Fibroblast of pulmonary artery (primary cell): ENCODE measurements at places on chromosomes 12 and 14.

- no peak for DNase-seq
Observed at GRCh38 chr14:47567273-47567672, 108.1 kb downstream of the MDGA2 start.

- peak; percentile 30 for DNase-seq
Observed at GRCh38 chr14:53331247-53331646, 178.1 kb upstream of the DDHD1 start.

GRCh38 chr12:104959335-104959841 is 1.3 kb upstream of the SLC41A2 start:
- DNase-seq: peak; percentile 27

DNA sequence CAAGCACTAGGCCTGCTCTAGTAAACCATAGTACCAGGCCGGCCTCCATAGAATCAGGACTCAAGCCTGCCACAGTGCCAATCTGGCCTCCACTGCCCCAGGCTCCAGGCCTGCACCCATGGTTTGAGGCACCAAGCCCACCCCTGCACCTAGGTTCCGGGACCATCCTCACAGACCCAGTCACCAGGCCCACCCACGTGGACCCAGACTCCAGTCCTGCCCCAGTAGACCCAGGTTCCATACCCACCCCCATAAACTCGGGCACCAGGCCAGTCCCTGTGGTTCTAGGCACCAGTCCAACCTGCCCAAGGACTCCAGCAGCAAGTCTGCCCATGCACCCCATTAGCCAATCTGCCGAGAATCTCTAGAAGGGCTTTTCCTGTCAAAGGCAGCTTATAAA is 501.8 kb upstream of the TMPO start:
- no peak for DNase-seq

GRCh38 chr12:4813741-4814140 is 93.5 kb downstream of the GALNT8 start:
- DNase-seq: no peak

- DNase-seq: peak; percentile 22
Observed at GRCh38 chr14:100309028-100309737, 2.9 kb upstream of the SLC25A29 start.

DNA sequence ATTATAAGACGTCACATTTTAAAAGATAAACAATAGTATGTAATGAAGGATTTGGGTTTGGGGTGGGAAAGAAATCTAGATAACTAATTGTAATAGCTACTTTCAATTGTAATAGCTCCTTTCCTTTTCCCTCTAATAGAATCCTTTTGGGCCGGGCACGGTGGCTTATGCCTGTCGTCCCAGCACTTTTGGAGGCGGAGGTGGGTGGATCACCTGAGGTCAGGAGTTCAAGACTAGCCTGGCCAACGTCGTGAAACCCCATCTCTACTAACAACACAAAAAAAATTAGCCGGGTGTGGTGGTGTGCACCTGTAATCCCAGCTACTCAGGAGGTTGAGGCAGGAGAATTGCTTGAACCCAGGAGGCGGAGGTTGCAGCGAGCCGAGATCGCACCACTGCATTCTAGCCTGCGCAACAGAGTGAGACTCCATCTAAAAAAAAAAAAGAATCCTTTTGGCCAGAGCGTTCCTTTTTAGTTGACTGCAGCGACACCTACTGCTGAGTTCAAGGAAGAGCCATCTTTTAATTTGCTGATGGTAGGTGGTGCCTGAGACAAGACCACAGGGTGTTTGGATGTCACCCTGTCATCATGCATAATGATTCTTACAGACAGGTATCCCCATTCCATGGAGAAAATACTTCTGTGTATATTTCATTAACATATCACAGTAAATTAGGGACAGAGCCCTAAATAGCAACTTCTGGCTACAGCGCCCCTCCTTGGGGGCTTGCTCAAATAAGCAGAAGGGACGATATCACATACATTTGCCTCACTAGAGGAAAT is 79.5 kb downstream of the ARMH4 start:
- peak; percentile 85 for DNase-seq

- DNase-seq: peak; percentile 31
Observed at GRCh38 chr14:22791301-22791700, 23.9 kb downstream of the SLC7A7 start.

- peak; percentile 11 for DNase-seq
Observed at GRCh38 chr12:48423171-48423570, 49.2 kb upstream of the ANP32D start.

GRCh38 chr12:32296567-32296966 is 102.8 kb upstream of the FGD4 start:
- DNase-seq: no peak

DNA sequence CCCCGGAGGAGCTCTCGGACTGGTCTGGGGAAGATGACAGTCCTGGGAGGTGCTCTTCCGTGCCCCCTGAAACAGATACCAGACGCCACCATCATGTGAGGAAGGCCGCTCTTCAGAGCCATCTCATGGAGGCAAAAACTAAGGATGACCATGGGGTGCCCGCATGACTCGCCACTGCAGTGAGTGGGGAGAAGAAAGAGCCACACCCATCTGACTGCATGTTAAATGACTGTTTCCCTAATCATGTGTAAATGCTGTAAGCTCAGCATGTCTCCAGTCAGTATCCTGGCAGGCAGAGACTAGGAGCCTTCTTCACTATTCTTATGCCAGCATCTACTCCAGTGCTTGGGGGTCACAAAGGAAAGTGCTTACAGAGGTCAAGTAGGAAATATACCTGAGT is 4.0 kb downstream of the STON2 start:
- DNase-seq: no peak

DNA sequence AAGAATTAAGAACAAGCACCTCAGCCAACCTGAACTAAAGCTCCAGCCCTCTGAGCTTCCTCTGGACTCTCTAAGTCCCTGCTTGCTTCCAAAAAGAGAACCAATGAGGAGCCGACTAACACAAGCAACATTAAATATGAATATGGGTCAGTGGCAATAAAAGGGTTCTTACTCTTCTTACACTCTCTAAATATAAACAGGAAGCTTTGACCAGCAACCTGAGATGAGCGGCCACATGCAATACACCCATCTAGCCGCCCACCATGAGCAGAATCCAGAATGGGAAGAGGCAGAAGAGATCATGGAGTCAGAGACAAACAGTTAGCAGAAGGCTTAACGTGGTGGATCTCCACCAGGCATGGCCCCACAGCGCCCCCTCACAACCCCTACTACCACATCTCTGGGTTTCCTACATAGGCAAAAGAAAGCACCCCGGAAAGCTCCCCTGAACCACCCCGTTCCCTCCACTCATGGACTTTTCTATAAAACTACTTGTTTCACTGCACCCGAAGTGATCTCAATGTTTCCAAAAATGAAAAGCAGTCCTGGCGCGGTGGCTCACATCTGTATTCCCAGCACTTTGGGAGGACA is 59.4 kb downstream of the TTC7B start:
- no peak for DNase-seq

DNA sequence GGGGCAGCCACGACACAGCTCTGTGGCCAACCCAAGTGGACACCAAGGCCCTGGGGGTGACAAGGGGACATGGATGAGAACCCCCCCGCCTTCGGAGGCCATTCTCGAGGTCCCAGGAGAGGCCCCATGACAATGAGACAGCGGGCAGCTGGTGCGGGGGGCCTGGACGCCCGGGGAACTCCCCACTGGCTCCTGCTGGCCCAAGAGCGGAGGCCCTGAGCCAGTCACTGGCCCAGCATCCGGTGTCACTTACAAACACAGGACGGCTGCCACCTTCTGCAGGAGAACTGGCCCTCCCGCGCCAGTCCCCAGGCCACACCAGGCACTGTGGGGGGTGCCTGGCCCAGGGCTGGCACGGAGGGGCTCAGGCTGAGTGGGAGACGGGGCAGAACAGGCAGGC is 51.4 kb downstream of the NCOR2 start:
- no peak for DNase-seq

- no peak for DNase-seq
Observed at GRCh38 chr14:21231020-21231652, 38.1 kb downstream of the HNRNPC start.

GRCh38 chr12:88703790-88704189 is 123.5 kb upstream of the KITLG start:
- DNase-seq: peak; percentile 38

DNA sequence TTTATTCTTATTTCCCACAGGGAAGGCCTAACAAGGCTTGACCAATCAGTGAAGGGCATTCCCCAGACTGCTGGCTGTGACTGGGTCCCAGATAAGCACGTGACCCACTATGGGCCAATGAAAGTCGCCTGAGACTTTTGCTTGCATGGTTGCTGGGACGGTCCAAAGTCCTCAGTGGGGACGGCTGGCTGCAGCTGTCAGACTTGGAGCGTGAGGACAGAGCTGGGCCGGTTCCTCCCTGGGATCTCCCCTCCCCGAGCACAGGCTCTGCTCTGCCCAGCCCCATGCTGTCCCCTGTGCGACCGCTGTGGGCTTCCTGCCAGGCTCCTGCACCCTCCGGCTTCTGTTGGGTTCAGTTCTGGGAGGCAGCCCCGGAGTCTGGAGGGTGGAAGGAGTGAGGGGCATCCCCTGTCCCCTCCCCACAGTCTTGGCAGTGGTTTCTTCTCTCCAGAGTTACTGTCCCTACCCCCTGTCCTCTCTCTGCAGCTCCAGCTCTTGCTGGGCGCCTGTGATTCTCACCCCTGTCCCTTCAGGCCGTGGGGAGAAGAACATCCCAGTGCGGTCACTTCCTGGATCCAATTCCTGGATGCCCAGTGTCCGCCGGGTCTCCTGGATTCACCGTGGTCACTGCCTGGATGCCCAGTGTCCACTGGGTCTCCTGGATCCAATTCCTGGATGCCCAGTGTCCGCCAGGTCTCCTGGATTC is 50.1 kb downstream of the GALNT9 start:
- DNase-seq: peak; percentile 52

DNA sequence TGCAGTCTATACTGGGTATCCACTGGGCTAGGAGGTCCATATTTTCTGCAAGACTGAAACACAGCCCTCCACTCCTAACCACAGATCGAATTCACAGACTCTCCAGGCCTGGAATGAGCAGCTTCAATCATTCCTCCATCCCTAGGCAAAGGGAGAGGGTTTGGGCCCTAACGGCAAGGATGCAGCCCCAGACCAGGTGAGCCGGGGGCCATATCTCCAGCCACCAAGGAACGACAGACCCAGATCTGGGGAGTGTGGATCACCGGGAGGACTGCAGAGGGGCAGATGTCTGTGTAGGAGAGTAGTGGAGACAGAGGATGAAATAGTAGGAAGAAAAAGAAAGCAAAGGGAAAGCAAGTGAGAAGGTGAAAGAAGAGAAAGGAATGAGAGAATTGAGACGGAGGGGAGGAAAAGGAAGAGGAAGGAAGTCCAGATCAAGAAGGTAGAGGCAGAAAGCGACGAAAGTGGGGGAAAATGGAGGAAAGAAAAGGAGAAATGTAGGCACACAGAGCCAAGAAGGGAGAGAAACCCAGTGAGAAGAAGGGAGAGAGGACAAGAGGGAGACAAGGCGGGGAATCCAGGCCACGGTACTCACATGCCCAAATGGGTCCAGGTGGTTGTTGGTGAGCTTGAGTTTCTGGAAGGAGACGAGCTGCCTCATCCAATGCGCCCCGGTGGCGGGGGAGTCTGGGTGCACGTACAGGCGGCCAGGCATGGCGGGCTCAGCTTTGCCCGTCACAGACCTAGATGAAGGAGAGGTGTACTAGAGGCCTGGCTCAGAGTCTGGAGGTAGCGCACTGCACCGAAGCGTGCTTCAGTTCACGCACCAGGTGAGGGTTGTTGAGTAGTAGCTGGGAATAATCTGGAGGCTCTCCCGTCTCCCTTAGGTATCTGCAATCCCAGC is 7.7 kb downstream of the TBX5 start:
- no peak for DNase-seq

- DNase-seq: peak; percentile 91
Observed at GRCh38 chr12:92570056-92570753, 132.6 kb upstream of the PLEKHG7 start.

GRCh38 chr12:127548123-127548553 is 718.8 kb upstream of the TMEM132C start:
- DNase-seq: no peak

GRCh38 chr14:101711041-101711856 is 50.3 kb upstream of the PPP2R5C start:
- no peak for DNase-seq

- DNase-seq: peak; percentile 63
Observed at GRCh38 chr12:24948420-24948756, 513 bp downstream of the BCAT1 start.

GRCh38 chr14:53360829-53361228 is 207.7 kb upstream of the DDHD1 start:
- DNase-seq: no peak

DNA sequence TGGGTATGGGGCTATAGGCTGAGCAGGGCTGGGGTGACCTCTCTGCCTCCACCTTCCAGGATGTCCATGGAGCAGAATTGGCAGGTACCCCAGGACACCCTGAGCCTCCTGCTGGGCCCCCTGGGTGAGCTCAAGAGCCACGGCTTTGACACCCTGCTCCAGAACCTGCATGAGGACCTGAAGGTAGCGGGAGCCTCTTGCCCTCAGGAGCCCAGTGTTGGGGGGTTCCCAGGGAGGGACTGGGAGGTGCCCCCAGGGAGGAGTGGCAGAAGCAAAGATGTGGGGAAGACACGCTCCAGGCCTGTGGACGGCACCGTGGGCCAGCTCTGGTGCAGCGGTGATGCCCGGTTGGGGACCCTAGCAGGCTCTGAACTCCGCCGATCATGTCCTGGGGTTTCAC is 8.3 kb downstream of the TNFAIP2 start:
- DNase-seq: no peak

DNA sequence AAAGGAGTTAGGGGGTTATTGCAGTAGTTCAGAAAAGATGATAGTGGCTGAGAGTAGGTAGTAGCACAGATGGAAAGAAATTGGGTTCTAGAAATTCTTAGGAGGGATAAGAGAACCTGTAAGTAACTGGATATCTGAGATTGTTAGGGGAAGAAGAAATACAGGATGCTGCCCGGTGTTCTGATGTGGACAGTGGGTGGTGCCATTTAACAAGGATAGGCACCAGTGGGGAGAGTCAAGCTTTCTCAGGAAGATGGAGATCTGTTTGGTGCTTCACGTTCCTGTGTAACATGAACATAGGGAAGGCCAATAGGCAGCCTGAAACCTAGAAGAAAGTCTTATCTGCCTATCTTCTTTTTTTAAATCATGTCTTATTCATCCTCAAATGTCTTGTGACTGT is 245.9 kb downstream of the NPAS3 start:
- DNase-seq: peak; percentile 41

GRCh38 chr14:43341921-43342320 is 1165.2 kb downstream of the FSCB start:
- no peak for DNase-seq

- DNase-seq: no peak
Observed at GRCh38 chr12:3572560-3572959, 81.6 kb downstream of the PRMT8 start.

DNA sequence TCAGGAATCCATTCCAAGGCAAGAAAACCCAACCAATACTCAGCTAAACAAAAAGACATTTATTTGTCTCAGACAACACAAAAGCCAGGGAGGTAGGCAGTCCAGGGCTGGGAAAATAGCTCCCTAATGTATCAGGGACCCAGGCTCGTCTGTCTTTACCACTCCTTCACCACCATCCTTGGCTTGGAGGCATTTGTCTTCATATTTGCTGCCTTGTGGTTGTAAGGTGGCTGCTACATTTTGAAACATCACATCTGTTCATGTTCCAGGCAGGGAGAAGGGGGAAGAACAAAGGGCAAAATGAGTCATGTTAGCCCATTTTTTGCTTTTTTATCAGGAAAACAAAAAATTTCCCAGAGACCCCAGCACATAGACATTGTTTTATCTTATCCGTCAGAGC is 44.8 kb upstream of the PCED1B start:
- peak; percentile 82 for DNase-seq

- DNase-seq: peak; percentile 62
Observed at GRCh38 chr14:54567639-54568561, 972 bp downstream of the SAMD4A start.
